ENCODE measurements at places on chromosomes 2 and 18.

DNA sequence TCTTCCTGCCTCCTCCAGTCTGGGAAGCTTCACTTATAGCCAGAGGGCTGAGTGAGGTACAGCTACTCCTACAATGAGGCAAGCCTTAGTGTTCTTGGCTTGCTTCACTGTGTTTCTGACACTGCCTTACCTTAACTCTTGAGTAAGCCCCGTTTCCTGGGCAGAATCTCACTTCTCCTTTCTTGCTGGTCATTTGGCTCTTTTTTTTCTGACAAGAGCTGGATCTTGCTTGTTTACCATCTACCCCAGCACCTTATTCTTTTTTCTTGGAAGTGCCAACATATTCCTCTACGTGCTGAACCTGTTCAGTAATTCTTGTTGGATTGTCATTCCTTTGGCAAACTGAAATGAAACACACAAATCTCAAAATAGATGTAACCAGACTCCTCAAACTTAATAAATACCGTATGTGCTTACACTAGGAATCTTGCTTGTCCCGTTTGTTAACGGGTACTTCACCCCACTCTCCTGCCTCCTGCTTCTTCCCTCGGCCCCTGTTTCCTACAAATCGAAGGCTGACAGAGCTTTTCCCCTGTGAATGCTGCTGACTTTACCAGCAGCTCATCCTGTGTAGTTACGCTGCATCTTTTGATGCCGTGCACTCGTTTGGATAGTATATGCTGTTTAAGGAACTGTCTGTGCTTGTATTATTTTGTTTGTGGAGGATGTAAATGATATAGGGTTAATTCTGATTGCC, 132.2 kb downstream of the FMNL2 start:
- peaks cover 55% of the 10 kb centered on the region for H3K4me1 ChIP-seq
- peak overlapping the region; percentile 38 for H3K27ac ChIP-seq
- H3K4me3 ChIP-seq = peak overlapping the region; percentile 29
- DNase-seq = peak; percentile 21
- no peaks in the 10 kb centered on the region for H3K27me3 ChIP-seq
- no peaks in the 10 kb centered on the region for H3K36me3 ChIP-seq

GRCh38 chr2:101431486-101431885, 43.4 kb downstream of the RFX8 start:
- no peak overlapping the region for H3K27ac ChIP-seq
- no peaks in the 10 kb centered on the region for H3K27me3 ChIP-seq
- DNase-seq = no peak
- H3K4me3 ChIP-seq = no peak overlapping the region

DNA sequence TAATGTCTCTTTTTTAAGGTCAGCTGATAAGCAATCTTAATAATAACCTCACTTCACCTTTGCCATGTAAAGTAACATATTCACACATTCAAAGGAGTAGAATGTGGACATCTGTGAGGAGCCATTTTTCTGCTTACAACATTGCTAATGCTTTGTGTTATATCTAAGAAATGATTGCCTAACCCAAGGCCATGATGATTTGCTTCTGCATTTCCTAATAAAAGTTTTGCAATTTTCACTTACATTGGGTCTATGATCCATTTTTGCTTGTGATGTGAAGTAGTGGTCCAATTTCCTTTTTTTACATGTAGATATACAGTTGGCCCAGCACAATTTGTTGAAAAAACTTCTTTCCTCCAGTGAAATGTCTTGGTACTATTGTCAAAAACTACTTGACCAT, 22.0 kb downstream of the RELCH start:
- DNase-seq = no peak
- H3K4me1 ChIP-seq = no peaks in the 10 kb centered on the region
- H3K27ac ChIP-seq = no peak overlapping the region
- H3K4me3 ChIP-seq = no peak overlapping the region

DNA sequence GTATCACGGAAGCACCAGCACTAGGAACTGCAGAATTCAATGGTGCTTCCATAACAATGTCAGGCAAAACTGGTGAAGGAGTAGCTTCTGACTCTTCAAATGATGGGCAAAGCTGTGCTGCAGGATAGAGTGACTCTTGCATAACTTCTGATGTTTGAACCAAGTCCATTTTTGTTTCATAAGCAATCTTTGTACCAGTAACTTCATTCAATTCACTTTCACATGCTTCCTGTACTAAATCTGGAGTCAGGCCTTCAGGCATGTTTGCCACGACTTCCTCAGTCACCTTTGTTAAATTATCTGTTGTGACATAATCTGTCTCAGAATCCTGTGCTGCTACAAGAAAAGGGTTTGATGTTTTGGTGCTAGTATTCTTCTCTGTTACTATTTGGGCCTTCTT, 24.0 kb downstream of the RTN4 start:
- no peak for DNase-seq
- no peak overlapping the region for H3K4me3 ChIP-seq
- no peak overlapping the region for H3K27ac ChIP-seq
- H3K36me3 ChIP-seq = no peaks in the 10 kb centered on the region
- H3K27me3 ChIP-seq = no peaks in the 10 kb centered on the region
- H3K4me1 ChIP-seq = peaks cover 95% of the 10 kb centered on the region

GRCh38 chr18:66506178-66506577, 97.7 kb downstream of the CDH19 start:
- H3K27ac ChIP-seq = no peak overlapping the region
- H3K27me3 ChIP-seq = no peaks in the 10 kb centered on the region
- DNase-seq = no peak
- H3K4me1 ChIP-seq = no peaks in the 10 kb centered on the region
- H3K36me3 ChIP-seq = no peaks in the 10 kb centered on the region

- H3K27ac ChIP-seq = no peak overlapping the region
- no peaks in the 10 kb centered on the region for H3K4me1 ChIP-seq
- no peaks in the 10 kb centered on the region for H3K27me3 ChIP-seq
- peaks cover 26% of the 10 kb centered on the region for H3K36me3 ChIP-seq
These were observed 41.1 kb downstream of the PLEKHB2 start for GRCh38 chr2:131146231-131146630.

- H3K4me3 ChIP-seq = no peak overlapping the region
- H3K36me3 ChIP-seq = no peaks in the 10 kb centered on the region
- H3K4me1 ChIP-seq = peaks cover 22% of the 10 kb centered on the region
- no peak for DNase-seq
These were observed 38.9 kb upstream of the ATP6V1B1 start for GRCh38 chr2:70896765-70897202.

DNA sequence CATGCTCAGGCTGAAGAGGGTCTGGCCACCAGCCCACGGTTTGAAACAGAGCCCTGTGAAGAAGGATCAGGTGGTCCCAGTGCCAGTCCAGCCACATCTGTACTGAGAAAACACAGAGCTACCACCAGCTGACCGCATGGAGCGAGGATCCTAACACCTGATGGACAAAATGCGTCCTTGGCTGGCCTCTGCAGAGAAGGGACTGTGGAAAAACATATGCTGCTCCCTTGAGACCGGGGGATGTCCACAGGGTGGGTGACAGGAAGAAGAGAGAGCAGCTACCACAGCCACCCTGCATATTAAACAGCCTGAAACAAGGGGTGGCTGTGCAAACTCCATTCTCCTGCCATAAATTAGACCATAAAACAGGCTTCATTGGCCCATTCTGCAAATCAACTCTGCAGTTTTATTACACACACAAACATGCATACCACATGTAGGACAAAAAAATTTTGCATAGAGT, 137.2 kb downstream of the BCL2 start:
- no peaks in the 10 kb centered on the region for H3K36me3 ChIP-seq
- no peak overlapping the region for H3K4me3 ChIP-seq
- peaks cover 65% of the 10 kb centered on the region for H3K4me1 ChIP-seq
- no peaks in the 10 kb centered on the region for H3K27me3 ChIP-seq
- no peak for DNase-seq

DNA sequence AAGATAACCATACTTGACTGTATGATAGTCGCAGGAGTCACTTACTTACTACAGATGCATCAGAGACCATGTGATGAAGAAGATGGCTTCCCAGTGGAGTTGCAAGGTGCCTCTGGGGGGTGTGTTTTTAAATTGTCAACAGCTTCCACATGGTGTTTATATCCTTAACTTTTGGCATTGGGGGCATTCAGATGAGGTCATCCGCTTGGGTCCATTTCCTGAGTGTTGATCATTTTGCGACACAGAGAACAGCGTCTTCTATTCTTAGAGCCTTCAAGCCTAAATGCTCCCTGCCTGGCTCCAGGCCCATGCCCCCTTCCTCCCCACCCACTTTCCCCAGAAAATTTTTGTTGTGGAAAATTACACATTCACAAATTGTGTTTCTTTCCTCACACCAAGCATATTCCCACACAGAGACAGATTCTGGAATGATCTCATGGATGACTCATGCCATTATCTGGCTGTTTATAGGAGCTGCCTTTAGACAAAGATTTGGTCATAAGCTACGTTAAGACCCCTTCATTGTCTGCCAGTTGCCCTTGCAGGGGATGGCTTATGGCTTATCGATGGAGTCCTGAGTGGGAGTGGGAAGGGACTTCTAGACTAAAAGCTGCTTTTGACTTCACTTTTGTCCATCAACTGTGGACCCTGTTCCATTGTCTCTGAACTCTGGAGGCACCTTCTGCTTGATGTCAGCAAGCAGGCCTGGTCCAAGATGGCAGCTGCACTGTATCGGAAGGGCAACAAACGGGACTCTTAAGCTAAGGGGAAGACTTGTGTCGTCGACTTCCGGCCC, 91.8 kb downstream of the CABLES1 start:
- H3K4me1 ChIP-seq = peaks cover 52% of the 10 kb centered on the region
- H3K27ac ChIP-seq = peak overlapping the region; percentile 93
- DNase-seq = no peak
- no peaks in the 10 kb centered on the region for H3K36me3 ChIP-seq
- H3K27me3 ChIP-seq = no peaks in the 10 kb centered on the region
- H3K4me3 ChIP-seq = no peak overlapping the region

GRCh38 chr2:157625296-157625695, 3.4 kb downstream of the ACVR1C start:
- DNase-seq = no peak
- no peaks in the 10 kb centered on the region for H3K27me3 ChIP-seq
- no peak overlapping the region for H3K27ac ChIP-seq
- no peak overlapping the region for H3K4me3 ChIP-seq
- no peaks in the 10 kb centered on the region for H3K36me3 ChIP-seq

- no peak overlapping the region for H3K27ac ChIP-seq
- no peaks in the 10 kb centered on the region for H3K4me1 ChIP-seq
- no peak for DNase-seq
- no peaks in the 10 kb centered on the region for H3K36me3 ChIP-seq
- H3K27me3 ChIP-seq = no peaks in the 10 kb centered on the region
These were observed 686.5 kb upstream of the CDH2 start for GRCh38 chr18:28863396-28863795.

DNA sequence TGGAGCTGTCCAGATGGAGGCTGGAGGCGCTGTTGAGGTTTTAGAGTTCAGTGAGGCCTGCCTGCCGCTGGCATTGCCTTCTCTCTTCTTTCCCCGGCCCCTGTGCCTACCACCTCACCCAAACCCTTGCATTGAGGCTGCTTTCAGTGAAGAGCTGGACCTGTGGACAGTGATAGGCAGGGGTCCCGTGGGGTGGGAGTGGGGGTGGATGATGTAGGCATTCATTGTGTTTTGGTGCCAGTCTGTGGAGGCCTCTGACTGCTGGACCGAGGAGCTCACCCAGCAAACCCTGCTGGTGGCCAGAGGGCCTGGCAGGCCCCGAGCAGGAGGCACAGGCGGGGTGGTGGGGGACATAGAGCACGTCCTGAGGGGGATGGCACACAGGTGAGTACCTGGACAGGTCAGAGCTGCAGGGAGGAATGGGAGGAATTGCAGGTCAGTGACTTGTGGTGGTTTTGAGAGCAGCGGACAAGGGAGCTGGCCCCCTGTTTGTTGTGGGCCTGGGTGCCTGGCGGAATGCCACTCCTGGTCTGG, 35.6 kb downstream of the NGEF start:
- DNase-seq = no peak
- no peak overlapping the region for H3K27ac ChIP-seq
- no peaks in the 10 kb centered on the region for H3K4me1 ChIP-seq
- H3K36me3 ChIP-seq = no peaks in the 10 kb centered on the region
- no peaks in the 10 kb centered on the region for H3K27me3 ChIP-seq

- no peak for DNase-seq
- H3K4me3 ChIP-seq = no peak overlapping the region
- H3K27ac ChIP-seq = no peak overlapping the region
- H3K4me1 ChIP-seq = peaks cover 12% of the 10 kb centered on the region
- no peaks in the 10 kb centered on the region for H3K36me3 ChIP-seq
These were observed 98.4 kb upstream of the GULP1 start for GRCh38 chr2:188193230-188193629.

GRCh38 chr2:220143336-220143735, 515.9 kb downstream of the SLC4A3 start:
- no peak overlapping the region for H3K27ac ChIP-seq
- no peak for DNase-seq

DNA sequence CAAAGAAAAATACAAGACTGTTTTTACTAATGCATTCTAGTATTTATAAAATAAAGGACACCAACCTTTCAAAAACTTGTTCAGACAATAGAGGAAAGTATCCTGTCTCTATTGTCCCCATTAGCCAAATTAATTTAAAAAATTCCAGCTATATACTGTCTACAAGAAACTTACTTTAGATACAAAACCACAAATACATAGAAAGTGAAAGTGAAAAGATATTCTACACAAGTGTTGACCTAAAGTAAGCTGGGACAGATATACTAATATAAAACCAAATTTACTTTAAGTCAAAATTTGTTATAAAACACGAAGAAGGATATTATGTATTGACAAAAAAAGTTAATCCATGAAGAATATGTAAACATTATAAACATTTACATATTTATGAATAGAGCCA, 893.3 kb upstream of the TMEFF2 start:
- H3K27me3 ChIP-seq = no peaks in the 10 kb centered on the region
- no peak overlapping the region for H3K4me3 ChIP-seq
- no peaks in the 10 kb centered on the region for H3K4me1 ChIP-seq
- H3K27ac ChIP-seq = no peak overlapping the region

DNA sequence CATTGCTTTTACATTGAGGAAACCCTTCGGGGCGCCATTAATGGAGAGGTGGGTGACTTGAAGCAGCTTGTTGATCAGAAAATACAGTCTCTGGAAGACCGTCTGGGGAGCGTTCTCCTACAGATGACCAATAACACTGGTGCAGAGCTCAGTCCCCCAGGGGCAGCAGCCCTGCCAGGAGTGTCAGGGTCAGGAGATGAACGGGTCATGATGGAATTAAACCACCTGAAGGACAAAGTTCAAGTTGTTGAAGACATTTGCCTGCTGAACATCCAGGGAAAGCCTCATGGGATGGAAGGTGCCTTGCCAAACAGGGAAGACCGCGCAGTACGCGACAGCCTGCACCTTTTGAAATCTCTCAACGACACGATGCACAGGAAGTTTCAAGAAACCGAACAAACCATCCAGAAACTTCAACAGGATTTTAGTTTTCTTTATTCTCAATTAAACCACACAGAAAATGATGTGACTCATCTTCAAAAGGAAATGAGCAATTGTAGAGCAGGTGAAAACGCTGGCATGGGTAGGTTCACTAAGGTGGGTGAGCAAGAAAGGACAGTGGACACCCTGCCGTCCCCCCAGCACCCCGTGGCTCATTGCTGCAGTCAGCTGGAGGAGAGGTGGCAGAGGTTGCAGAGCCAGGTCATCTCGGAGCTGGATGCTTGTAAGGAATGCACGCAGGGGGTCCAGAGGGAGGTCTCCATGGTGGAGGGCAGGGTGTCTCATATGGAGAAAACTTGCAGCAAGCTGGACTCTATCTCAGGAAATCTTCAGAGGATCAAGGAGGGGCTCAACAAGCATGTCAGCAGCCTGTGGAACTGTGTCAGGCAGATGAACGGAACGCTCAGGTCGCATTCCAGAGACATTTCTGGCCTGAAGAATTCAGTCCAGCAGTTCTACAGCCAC, 45.0 kb downstream of the EMILIN2 start:
- H3K27ac ChIP-seq = no peak overlapping the region
- no peaks in the 10 kb centered on the region for H3K4me1 ChIP-seq
